ENCODE measurements at places on chromosomes 12 and 14.

DNA sequence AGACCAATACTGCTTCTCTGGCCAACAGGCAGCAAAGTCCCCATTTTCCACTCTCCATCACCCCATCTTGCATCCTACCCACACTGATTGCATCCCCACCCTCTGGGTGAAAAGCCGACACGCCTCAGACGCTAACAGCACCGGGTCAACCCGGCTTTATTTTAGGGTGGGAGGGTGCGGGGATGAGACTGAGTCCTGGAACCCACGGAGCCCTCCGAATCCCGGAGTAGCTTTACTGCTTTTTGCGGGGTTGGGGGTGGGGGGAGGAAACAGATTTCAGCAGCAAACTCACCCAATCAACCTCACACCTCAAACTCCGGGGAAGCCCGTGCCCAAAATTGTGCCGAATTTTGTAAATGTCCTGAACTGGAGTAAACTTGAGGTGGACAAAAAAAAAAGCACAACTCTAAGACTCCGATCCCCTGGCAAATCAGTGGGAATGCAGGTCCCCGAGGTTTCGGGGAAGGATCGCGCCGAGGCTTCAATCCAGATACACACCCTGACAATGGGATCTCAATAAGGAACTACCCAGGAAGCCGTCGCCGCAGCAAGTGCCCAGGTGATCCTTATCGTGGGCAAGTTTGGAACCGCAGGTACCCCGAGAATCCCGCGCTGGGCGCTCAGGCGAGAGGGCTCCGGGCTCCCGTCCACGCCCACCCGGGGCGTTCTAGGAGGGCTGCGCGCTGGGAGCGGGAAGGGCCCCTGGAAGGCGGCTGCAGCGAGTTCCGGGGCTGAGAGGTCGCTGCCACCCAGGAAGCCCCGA, 1.1 kb downstream of the GCH1 start:
- DNase-seq, result no peak

DNA sequence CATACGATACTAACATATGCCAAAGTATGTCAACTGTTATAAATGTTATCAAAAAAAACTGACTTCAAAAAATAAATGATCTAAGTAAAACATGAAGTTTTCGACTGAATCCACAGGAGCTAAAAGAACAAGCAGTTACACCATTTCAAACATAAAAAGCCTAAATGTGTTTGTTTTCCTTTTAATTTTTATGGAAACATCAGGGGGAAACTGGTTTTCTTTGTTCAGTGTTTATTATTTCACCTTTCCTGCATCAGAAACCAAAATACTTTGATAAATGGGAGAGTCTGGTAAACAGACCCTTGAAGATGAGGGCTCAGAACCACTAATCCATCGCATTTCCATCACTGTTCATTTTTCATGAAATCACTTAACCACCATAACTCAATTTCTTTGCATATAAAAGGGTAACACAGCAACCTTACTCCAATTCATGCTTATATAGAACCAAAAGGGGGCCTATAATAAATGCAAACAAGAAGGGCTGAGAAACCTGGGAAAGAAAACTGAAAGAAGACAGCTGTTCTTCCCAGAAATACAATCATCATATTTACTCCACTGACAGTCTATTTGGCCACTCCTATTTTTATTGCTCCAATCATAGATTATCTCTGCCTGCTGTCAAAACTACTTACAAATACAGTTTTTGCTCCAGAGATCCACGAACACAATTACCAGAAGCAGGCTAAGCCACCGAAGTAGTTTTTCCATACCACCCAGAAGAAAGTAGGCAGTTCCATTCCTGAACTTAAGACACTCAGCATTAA, 17.0 kb downstream of the FGD6 start:
- DNase-seq, result no peak

GRCh38 chr14:49959822-49960408, 67.0 kb downstream of the ARF6 start:
- peak; percentile 82 for DNase-seq

DNA sequence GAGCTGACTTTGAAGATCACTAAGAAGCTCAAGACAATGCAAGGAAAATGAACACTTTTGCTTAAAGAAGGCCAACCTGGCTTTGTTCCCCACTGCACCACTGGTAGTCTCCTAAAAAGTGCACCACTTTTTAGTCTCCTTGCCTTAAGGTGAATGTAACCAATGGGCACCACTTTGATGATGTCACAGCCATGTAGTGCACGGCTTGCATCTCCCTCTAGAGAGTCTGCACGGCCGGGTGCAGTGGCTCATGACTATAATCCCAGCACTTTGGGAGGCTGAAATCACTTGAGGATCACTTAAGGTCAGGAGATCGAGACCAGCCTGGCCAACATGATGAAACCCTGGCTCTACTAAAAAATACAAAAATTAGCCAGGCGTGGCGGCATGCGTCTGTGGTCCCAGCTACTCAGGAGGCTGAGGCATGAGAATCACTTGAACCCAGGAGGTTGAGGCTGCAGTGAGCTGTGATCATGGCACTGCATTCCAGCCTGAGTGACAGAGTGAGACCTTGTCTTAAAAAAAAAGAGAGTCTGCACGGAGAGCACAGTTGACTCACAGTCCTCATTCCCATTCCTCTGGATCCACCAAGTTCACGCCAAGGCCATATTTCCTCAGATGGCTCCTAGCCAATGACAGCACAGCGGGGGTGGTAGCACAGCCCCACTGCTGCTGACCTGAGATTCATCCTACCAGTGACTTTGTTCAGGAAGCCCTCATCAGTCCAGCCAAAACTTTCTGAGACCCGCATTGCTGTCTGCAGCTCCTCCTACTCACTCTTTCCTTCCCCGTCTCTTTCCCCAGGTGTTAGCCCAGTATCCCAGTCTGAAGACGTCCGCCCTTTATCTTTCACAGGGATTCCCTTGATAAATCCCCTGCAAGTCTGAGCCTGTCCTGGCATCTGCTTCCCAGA, 16.5 kb upstream of the IFT81 start:
- DNase-seq, result no peak

- DNase-seq, result no peak
Measured at GRCh38 chr12:88604646-88605045, 24.4 kb upstream of the KITLG start.

DNA sequence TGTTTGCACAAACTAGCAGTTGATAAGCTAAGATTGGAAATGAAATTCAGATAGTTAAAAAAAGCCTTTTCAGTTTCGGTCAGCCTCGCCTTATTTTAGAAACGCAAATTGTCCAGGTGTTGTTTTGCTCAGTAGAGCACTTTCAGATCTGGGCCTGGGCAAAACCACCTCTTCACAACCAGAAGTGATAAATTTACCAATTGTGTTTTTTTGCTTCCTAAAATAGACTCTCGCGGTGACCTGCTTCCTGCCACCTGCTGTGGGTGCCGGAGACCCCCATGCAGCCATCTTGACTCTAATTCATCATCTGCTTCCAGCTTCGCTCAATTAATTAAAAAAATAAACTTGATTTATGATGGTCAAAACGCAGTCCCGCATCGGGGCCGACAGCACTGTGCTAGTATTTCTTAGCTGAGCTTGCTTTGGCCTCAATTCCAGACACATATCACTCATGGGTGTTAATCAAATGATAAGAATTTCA, 335.6 kb downstream of the TMEM121 start:
- peak; percentile 91 for DNase-seq

GRCh38 chr14:71384007-71384845, 477.0 kb downstream of the PCNX1 start:
- DNase-seq, result no peak

- DNase-seq, result no peak
Measured at GRCh38 chr12:64825143-64826021, 935 bp downstream of the TBC1D30 start.

DNA sequence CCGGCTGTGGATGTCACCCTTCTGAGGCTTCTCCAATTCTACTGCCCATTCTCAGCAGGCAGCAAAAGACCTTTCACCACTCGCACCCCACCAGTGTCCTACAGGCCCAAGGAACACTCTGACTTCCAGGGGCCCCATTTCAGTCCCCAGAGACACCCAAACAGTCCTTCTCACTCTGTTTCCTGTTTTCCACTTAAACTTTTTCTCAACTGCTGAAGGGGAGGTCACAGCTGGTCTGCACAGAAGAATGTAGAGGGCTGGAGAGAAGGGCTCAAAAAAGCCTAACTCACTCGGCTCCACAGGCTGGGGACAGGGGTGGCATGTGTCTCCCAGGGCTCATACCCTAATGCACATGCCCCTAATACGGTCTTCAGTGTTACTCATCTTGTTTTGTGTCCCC, 4.2 kb upstream of the DTX1 start:
- DNase-seq, result no peak

- no peak for DNase-seq
Measured at GRCh38 chr12:118514297-118514696, 137.9 kb downstream of the SUDS3 start.

GRCh38 chr14:31947680-31948595, 129.2 kb upstream of the ARHGAP5 start:
- DNase-seq, result no peak

DNA sequence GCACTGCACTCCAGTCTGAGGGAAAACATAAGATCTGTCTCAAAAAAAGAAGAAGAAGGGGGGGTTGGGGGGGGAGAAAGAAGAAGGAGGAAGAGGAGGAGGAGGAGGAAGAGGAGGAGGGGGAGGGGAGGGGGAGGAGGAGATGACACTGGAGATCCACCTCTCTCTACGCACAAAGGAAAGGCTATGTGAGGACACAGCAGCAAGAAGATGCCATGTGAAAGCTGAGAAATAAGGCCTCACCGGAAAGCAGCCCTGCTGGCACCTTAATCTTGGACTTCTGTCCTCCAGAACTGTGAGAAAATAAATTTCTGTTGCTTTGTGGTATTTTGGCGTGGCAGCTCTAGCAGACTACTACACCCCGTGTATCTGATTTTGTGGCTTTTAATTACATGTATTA, 477.9 kb downstream of the MED13L start:
- DNase-seq, result no peak

DNA sequence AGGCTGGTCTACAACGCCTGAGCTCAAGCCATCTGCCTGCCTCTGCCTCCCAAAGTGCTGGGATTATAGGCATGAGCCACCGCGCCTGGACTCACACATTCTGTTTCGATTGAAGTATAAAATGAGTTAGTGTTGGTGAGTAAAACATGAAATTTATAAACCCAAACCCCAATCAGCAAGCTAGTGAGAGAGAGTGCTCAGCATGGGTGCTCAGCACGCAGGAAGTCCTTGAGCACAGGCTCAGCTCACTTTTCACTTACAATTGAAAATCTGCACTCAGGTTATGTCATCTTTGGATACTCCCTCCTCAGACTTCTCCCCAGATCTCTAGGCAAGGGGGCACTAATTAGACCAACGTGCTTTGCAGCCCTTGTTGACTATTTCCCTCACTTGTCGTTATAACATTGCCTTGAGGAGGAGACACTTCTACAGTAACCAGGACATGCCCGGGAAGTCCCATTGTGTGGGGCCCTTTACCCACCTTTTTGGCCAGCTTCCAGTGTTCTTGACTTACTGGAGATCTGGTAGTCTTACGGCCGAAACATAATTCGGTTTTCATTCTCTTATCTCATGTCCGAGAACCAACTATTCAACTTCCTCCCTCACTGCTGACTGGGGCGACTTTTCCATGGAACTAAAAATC, 68.5 kb upstream of the AMN1 start:
- no peak for DNase-seq

DNA sequence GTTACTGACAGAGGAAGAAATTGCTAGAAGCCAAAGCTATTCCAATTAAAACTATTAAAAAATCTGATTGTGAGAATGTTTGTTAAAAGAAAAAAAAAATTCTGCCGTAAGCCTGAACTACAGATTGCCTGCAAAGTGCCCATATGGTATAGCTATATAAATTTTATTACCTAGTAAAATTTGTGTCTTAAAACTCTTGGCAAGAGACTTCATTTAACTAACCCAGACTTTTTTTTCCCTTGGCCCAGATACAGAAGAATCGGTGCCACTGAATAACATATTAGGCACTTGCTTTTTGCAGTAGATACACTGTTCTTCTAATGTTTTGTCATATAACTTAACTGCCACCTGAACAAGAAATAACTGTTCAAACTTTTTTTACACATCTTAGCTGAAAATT, 125.5 kb downstream of the RPS29 start:
- no peak for DNase-seq

DNA sequence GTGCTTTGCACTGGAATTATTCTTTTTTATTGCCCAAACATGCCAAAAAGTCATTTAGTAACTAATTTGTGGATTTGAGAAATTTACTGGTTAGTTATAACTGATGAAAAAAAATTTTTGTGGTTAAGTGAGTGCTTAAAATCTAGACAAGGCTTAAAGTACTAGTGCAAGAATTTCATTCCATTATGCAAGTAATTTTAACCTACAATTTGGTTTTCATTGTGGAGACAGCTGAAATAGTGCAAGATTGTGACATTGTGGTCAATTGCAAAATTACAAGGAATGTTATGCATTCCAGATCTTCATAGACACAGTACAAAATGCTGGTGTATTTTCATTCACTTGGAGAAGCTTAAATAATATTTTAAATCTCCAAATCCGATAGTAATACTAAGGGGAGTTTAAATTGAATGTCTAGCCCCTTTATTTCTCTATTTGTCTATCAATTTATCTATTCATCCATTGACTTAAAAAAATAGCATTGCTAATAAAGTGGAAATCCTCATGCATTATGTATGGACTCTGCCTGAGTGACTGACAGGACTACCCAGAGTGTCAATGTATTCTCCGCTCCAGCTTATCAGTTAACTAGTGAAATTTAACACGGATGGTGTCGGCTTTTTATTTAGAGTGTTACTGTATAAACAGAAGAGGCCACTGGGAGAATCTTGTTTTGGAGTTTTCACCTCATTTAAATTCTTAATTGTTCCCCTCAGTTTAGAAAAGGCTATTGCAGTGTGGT, 125.9 kb downstream of the ALX1 start:
- no peak for DNase-seq

- DNase-seq, result no peak
Measured at GRCh38 chr14:92690171-92691011, 58.0 kb downstream of the LGMN start.

- DNase-seq, result no peak
Measured at GRCh38 chr12:50185301-50185895, 18.2 kb upstream of the CERS5 start.

GRCh38 chr14:69632164-69632563, 20.8 kb downstream of the SUSD6 start:
- DNase-seq, result no peak

DNA sequence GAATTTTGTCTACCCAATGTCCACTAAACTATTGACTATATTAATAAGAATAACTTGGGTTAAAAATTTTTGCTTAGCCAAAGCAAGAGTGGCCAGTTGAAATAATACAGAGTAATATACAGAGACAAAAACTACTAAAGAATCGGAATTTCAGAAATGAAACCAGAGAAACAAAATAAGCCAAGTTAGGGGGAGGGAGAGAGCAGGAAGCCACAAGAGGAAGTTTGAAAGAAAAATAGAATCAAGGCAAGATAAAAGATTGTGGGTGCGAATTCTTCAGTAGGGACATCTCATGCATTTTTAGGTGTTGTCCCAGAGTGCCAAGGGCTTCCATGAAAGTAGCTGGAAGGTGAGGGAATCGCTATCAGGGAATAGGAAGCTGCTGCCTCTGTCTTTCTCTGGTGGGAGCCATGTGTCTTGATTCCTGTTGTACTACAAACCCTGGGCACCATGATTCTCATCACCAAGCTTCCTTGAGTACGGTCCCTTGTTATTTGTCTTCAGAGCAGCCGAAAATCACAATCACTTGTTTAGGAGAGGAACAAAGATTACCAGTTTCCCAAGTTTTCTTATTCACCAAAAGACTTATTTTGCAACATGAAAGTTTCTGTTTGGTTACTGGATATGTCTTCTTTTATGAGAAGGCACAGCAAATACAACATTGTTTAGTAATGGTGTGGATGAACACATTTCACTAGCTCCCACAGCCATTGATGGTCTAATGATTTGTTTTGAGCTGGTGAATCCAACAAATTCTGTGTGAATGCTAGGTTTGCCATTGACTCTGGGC, 16.7 kb downstream of the NEUROD4 start:
- DNase-seq, result no peak

- no peak for DNase-seq
Measured at GRCh38 chr14:47665337-47666134, 9.9 kb downstream of the MDGA2 start.
